Lung microvascular endothelial cell (primary cell): ENCODE measurements at places on chromosomes 1 and 21. TPM values are rescaled to one million over a fixed set of nuclear protein-coding genes. Genes with fewer than 3 reads are reported as not detected.

Gene MYBPH
- not detected in 2 replicates for total RNA-seq

Gene GBP3
- total RNA-seq, result 12.3 and 14.8 TPM in 2 replicates

Gene NASP
- 55.6 and 67.8 TPM in 2 replicates for total RNA-seq

Gene SPRR2A
- total RNA-seq, result not detected in 2 replicates

Gene TMEM240
- total RNA-seq, result 1.1 and 1.4 TPM in 2 replicates

Gene TFF3
- total RNA-seq, result 138 and 1,055 TPM in 2 replicates

Gene HSPA6
- total RNA-seq, result 0.22 and 0.99 TPM in 2 replicates

Gene PCP4
- not detected in 2 replicates for total RNA-seq

Gene OXCT2
- total RNA-seq, result 2.6 and 4.2 TPM in 2 replicates

Gene LRIF1
- total RNA-seq, result 7.8 and 8.5 TPM in 2 replicates

Gene OLFML2B
- 0.22 TPM in 1 of 2 replicates, not detected in the other for total RNA-seq

Gene ADORA3
- not detected in 2 replicates for total RNA-seq

Gene PLEKHN1
- under 0.01 and 0.22 TPM in 2 replicates for total RNA-seq

Gene GJA4
- total RNA-seq, result 47.2 and 60.8 TPM in 2 replicates

Gene C1QC
- not detected in 2 replicates for total RNA-seq
